ENCODE measurements at places on chromosomes 2 and 18. TPM values are rescaled to one million over a fixed set of nuclear protein-coding genes. Genes with fewer than 3 reads are reported as not detected.

HOXD1 gene
- not detected for total RNA-seq

CRYGD gene
- total RNA-seq, result not detected

CD226 gene
- total RNA-seq, result 0.75 TPM

MAP2 gene
- 9.1 TPM for total RNA-seq

MYCN gene
- 0.10 TPM for total RNA-seq

GREB1L gene
- 5.3 TPM for total RNA-seq

ZNF512 gene
- total RNA-seq, result 13.5 TPM

KATNAL2 gene
- 0.95 TPM for total RNA-seq

OR6B2 gene
- not detected for total RNA-seq

CNNM3 gene
- total RNA-seq, result 3.8 TPM

LONRF2 gene
- total RNA-seq, result not detected

ST8SIA3 gene
- not detected for total RNA-seq

DNA sequence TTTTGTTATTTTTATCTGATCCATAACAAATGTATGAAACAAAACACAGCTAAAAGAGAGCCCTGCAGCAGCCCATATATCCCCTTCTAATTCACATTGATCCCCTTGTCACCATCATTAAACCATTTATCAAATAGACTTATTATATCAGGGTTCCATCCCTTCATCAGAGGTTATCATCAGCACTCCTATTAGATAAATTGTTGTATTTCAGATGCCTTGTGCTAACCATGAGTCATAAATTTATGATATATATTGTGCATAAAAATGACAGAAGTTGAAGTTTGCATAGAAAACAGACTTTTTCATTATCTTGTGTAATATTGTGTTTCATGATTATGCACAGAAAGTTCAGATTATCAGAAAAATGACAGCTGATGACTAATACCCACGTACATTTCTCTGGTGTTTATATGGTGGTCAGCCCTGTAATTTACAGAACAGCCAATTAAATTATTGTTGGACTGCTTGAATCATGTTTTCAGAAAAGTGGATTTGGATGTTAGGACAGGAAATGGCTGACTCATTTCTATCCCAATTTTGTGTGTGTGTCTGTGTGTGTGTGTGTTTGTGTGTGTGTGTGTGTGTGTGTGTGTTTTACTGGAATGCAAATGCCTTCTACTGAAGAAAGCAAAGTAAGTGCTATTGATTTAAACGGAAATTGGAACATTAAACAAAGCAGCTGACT is 80.9 kb downstream of the PPP1R1C start:
- DNase-seq, result peak; percentile 89

DNA sequence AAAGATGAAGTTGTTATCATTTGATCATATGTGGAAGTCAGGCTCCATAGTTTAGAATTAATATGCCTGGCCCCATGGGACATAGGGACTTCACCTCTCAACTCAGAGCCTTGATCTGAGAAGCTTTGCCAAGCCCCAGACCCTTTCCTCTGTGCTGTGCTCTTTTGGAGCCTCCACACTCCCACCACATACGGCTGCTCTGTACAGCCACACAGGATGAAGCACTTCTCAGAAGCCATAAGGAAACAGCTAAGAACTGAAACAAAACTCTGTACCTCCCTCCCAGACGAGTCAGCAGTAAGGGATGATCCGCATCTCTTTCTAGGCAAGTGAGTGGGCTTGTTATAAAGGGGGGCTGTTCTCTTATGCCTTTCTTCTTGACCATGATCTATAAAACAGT is 66.5 kb downstream of the CAB39 start:
- no peak for DNase-seq

- no peak for DNase-seq
These were observed 1.5 kb downstream of the C18orf54 start for GRCh38 chr18:54359233-54359632.

GRCh38 chr2:70347831-70348230 is 46.0 kb upstream of the FAM136A start:
- DNase-seq, result no peak

GRCh38 chr2:168593713-168594112 is 137.6 kb downstream of the CERS6 start:
- DNase-seq, result no peak

- DNase-seq, result no peak
These were observed 291.9 kb upstream of the SPRED2 start for GRCh38 chr2:65724336-65724735.

DNA sequence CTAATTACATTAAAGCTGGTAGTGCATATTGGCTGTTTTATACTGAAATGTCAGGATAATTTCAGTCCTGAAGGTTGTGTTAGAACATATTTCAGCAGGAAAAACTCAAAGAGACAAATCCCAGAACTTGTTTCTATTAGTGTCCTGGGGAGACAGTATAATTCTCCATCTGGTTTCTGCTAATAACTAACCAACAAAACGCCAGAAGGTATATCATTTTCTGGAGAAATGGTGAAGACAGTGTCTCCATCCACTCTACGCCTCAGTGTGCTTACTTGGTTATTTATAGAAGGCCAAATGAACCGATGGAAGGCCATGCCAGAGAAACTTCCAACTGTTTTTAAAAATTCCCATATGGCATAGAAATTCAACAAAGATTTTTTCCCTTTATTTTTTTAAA is 41.6 kb downstream of the GCA start:
- DNase-seq, result no peak

GRCh38 chr2:181456660-181457120 is 496 bp upstream of the ITGA4 start:
- no peak for DNase-seq

DNA sequence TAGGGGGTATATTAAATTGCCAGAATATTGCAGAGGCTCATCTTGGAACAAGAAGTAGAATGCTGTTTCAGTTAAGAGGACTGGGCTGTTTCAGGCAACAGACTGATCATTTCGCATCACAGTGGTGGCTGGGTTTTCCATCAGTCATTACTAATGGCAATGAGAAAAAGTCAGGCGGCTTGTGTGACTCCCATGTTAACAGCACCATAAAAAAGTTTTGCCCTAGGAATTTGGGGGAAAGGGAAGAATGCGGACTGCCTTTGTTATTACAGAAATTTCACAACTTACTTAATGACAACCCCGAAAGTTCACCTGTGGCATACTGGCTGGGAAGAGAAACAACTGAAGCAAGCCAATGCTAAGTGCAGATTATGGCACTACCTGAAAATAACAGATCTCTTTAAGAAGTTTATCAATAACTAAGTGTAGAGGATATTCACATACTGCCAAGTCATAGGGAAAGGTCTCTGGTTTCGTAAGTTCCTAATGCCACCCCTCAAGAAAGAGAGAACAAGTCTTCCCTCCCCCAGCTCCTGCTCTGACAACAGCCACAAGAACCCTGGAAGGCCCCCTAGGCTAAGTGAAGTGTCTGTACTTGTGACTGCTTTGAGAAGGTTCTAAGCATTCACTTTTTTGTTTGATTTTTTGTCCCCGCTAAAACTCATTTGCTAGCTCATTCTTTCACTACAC is 40.5 kb upstream of the AP1S3 start:
- DNase-seq, result no peak

GRCh38 chr2:121748202-121748601 is 7.2 kb upstream of the TSN start:
- DNase-seq, result peak; percentile 26

DNA sequence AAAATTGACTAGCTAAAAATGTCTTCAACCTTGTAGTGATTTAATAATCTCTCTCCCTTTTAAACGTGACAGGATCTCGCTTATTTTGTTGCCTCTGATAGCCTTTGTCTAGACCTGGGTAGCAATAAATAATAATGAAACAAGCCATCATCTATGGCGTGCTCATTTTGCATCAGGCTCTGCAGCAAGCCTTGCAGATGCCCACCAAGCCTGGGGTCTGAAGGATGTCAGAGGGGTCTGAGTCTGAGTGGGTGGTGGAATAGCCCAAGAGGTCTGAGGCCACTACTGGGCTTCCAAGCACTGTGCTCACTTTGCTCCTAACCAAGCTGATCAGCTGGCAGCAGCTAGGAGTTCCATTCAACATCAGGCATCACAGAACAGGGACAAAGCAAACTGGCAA is 109.4 kb downstream of the GYPC start:
- no peak for DNase-seq

DNA sequence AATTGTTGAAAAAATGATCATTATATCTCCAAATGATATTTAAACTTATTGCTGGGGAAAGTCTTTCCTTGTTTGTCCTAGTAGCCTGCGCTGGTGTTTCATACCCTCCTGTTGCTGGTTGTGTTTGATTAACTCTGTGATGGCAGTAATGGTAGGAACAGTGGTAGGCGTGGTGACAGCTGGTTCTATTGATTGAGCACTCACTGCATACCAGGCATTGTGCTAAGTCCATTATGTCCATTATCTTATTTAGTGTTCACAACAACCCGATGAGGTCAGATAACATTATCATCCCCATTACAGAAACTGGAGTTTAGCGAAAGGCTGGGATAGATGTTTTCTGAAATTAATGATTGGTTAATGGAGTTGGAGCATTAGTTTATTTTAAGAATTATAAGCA is 77.8 kb upstream of the STON1 start:
- no peak for DNase-seq

DNA sequence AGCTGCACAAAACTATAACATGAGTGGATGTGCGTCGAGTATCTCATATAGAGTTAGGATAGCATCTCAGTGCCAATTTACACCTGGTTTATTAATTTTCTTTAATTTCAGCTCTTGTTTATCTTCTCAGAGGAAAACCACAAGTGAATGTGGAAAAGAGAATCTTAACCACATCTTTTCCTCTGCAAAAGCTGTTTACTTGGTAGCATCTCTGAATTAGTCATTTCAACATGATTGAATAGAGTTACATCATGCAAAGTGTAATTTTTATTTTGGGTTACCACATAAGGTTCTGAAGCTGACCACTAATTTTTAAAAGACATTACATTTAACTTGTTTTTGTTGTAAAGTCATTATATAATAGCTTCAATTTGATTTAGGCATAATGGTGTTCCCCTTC is 83.8 kb upstream of the FAM237A start:
- DNase-seq, result no peak

GRCh38 chr18:55275039-55275901 is 312.7 kb downstream of the TCF4 start:
- no peak for DNase-seq

DNA sequence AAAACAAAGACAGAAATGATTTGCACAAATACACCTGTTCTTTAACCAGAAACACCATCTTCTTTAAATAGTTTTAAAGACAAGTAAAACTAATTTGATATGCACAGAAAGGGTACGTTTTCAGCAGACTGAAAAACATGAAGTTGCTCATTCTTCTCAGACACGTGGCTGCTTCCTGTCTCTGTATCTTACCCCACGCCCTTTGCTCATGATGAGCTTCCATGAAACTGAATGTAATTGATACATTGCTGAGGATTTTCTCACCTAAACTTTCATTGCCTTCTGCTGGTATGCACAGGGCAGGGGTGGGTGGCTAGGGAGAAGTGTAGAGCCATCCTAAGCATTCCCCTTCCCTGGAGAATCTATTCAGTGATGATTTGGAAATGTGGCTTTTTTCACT is 644.3 kb downstream of the BCL11A start:
- DNase-seq, result no peak

GRCh38 chr2:16653799-16654198 is 11.8 kb downstream of the CYRIA start:
- no peak for DNase-seq

GRCh38 chr2:28084564-28084963 is 194.0 kb downstream of the BABAM2 start:
- DNase-seq, result no peak

GRCh38 chr18:49608366-49609255 is 46.8 kb downstream of the LIPG start:
- DNase-seq, result peak; percentile 71

- DNase-seq, result no peak
These were observed 655.9 kb downstream of the DCC start for GRCh38 chr18:52995875-52996274.

DNA sequence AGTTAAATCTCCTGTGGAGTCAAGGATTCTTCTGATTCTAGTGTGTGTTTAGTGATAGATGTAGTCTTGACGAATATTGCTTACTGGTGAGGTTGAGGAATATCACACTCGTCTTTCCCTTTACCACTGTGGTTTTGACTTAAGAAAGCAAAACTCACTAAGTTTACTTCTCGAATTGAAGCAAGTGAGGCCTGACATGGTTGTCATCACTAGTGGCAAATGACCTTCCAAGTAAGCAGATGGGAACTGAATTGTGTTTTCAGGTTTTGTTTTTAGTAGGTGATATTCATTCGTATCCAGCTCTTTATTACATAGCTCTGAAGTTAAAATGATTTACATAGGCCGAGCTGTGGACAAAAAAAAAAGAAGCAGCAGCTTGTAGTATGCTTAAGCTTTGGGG is 20.6 kb upstream of the DSG4 start:
- DNase-seq, result no peak

DNA sequence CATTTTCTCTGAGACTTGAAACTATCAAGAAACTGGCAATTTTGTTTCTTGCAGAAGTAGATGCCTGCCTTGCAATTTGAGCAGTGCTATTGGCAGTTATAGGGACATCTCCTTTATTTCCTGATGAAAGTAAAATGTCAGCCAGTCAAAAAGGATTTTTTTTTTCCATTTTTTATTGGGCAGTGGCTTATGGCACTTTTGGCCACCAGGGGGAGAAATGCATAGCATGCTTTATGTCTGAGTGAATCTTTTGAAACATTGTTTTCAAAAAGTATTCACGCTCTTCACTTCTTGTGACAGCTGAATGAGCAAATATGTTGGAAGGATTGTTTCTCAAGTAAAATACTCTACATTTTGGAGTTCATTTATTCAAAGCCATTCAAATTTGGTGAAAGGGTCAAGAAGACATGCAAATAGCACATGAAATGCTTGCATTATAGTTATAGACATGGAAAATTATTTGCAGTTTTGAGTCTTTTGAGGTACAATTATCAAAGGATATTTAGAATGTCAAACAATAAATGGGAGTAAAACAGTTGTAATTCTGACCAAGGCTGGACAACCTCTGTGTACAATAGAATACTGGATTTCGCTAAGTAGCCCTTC is 491.0 kb downstream of the CDH2 start:
- no peak for DNase-seq

- no peak for DNase-seq
These were observed 45.8 kb downstream of the TCF7L1 start for GRCh38 chr2:85178980-85179411.

Measured in foreskin keratinocyte (primary cell).